ENCODE measurements at places on chromosomes 2 and 18. TPM values are rescaled to one million over a fixed set of nuclear protein-coding genes. Genes with fewer than 3 reads are reported as not detected.
A peak's percentile ranks its signal among the peaks of the same experiment; 100 is the strongest.

DNA sequence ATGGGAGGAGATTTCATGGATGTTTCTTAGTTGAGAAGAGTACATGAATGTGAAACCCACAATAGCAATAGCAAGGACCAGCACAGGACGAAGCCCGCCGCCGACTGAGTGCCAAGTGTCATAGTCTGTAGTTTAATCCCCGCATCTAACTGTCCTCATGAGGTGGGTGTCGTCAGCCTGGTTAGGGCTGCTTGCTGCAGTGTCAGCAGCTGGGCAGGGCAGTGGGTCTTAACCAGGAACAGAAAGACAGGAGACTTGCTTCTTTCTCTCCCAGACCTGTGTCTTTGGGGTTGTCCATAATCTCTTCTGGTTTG lies 146.6 kb downstream of the VAPA start:
- no peak for DNase-seq

DNA sequence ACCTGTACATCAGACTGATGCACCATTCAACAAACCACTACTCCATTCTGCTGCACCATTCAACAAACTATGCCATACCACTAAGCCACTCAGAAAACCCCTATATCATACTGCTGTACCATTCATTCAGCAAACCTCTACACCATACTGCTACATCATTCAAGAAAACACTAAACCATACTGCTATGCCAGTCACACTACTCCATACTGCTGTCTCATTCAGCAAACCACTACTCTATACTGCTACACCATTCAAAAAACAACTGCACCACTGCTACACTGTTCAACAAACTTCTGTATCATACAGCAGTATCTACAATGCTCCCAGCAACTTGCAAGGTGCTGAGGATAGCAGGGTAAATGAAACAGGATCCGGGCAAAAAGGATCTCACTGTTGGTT lies 12.9 kb upstream of the SLC1A4 start:
- DNase-seq: no peak

DNA sequence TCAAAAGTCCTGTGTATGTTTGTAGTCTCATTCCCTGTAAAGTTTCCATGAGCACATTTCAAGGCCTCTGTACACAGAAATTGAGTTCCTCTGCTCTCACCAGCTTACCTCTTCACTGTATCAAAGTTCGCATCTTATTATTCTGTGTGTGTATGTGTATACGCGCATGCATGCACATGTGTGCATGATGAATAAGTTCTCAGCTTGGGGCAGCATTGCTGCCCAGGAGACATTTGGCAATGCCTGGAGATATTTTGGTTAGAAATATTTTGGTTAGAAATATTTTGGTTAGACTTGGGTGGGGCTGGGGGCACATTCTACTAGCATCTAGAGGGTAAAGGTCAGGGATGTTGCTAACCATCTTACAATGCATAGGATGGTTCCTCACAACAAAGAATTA lies 23.4 kb downstream of the TCF7L1 start:
- no peak for DNase-seq

DNA sequence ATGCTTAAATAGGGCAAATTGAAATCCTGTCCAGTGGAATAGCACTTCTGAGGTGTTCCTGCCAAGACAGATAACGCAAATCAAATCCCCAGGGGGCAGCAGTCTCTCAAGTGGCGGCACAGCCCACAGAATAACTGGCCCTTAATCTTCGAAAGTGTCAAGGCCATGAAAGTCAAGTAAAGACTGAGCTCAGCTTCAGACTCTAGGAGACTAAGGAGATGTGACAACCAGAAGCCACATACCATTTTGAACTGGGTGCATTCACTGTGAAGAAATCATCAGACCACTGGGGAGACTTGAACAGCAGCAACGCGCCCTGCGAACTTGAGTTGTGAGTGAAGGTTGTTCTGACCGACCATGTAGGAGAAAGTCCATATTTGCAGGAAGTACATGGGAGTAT lies 66.0 kb upstream of the ASAP2 start:
- DNase-seq: no peak

GRCh38 chr18:52312346-52312745 lies 27.7 kb upstream of the DCC start:
- DNase-seq: no peak

GRCh38 chr2:2703762-2704427 lies 372.8 kb upstream of the MYT1L start:
- no peak for DNase-seq

DNA sequence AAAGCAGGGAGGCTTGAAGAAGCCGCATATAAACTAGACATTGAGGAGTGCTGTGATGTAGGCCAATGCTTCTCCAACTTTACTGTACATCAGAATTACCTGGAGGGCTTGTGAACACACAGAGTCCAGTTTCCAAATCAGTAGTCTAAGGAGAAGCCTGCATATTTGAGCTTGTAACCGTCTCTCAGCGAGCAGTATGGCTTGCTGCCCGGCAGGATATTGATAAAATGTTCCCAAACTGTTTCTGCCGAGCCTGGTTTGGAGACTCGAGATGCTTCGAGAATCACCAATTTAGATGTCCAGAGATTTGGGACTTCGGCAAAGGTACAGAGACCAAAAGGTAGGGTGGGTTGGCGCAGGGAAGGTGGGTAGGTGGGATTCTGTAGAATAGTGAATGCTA lies 11.0 kb upstream of the RAB31 start:
- no peak for DNase-seq

- DNase-seq: no peak
Measured at GRCh38 chr2:116435648-116436047, 1378.8 kb upstream of the DDX18 start.

DNA sequence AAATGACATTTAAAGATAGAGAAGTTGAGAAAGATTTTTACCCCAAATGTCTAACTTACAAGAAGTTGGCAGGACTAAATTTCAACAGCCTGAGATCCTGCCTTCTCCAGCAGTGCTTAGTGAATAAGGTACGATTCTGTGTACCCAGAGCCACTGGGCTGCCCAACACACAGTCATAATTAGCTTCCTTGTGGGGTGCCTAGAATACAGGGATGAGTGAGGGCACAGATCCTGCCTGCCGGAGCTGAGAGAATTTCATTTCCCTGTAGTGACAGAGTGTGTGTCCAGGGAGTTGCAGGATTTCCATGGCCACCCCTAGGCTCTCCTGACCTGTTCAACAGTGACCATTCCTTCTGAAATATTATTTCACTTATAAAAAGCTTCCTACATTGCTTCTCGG lies 27.0 kb downstream of the GREB1 start:
- DNase-seq: no peak

DNA sequence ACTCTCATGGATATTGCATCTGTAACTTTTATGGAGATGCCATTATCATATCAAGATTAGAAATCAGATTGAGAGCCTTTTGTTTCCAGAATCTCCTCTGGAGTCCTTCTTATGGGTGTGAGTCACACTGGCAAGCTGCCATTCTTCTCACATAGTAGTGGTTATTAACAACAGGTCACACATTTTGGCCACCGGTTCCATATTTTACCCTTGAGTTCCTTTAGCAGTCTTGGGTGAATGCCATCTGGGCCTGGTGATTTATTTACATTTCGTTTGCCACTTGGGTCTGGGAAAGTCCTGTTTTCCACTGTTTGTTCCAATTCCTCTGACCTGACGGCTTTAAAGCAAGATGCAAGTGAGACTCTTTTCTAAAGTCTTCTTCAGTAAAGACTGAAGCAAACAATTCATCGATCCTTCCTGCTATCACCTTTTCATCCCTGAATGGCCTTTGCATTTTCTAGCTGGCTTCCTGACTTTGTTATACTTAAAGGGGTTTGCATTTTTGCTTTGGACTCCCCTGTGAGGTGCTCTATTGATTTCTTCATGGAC lies 80.5 kb upstream of the CAVIN2 start:
- no peak for DNase-seq

DNA sequence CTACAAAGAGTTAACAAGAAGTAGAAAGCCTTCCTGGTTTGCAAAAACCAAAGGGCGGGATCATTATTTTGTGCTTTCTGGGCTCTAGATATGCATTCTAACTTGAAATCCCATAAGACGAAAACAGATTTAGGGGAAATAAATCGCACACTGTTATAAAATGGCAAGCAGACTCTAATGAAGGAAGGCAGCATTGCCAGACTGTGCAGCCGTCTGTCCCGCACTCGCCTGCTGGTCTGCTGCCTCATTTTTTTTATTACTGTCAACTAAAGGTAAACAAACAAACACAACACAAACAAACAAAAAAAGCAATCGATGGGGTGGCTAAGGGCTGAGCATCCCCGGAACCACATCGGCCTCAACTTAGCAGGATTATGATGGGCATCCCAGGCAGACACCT lies 24.4 kb downstream of the ZNF521 start:
- no peak for DNase-seq

GRCh38 chr2:234763002-234763873 lies 188.6 kb upstream of the SH3BP4 start:
- DNase-seq: peak; percentile 48

- DNase-seq: no peak
Measured at GRCh38 chr2:195251214-195251613, 405.8 kb upstream of the SLC39A10 start.

DNA sequence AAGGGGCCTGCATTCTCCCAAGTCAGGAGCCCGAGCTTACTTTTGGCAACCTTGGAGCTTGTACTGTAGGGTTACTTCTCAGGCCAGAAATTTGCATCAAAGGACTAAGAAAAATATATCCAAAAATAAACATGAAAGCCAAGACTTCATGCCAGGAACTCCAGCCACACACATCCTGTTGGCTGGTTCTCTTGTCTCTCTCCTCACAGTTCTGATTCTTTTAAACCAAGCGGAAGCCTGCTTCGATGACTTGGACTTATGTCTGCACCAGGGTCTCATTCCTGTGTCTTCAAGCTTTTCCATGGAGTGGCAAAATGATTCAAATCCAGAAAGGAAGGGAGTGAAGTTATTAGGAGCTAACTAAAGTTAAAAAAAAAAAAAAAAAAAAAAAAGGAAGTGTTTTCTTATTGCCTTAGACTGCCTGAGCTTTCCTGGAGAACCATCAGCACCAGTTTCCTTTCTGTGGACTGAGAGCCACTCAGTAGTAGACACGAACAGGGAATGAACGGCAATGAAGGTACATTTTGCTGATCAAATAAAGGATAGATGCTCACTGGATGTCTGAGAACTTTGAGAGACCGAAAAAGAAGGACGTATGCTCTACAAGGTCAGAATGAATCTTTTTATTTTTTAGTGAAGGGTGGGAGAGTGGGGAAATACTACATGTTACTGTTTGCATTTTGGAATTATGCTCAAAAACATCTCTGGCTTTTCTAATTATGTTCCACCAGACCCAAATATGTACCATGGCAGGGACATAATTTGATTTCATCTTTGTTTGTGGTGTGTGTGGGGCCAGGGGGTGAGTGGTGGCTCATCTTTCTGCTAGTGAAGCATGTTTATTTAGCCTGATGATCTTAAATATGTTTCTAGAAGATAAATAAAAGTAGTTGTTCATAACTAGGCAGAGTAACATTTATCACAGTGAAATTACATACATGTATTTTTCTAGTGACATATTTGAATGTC lies 86.0 kb downstream of the RAPGEF4 start:
- DNase-seq: no peak

- no peak for DNase-seq
Measured at GRCh38 chr18:39259736-39260135, 1694.1 kb upstream of the CELF4 start.

- DNase-seq: no peak
Measured at GRCh38 chr18:44280479-44280878, 400.2 kb upstream of the SETBP1 start.

DNA sequence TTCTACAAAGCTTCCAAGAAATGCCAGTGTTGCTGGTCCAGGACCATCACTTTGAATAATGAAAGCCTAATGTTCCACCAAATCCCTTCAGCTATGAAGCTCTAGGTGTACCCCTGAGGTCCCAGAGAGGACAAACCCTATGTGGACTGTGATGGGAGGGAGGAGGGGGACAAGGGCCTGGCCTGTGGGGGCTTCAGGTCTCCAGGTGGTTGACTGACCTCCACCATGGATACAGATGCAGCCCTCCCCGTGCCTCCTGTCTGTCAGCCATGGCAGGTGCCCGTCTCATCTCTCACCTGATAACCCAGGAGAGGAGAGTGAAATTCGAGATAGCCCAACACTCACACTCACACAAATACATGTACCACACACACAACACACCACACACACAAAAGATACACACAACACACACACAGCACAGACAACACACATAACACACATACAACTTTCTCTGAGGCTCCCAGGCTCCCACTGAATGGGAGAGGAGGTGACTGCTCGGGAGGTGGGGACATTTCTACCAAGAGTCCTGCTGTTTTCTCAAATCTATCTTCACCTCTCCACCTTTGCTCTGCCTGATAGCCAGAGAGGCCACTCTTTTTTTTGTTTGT lies 12.8 kb upstream of the RHOB start:
- no peak for DNase-seq

- no peak for DNase-seq
Measured at GRCh38 chr2:239108459-239108858, 260.6 kb downstream of the TWIST2 start.

DNA sequence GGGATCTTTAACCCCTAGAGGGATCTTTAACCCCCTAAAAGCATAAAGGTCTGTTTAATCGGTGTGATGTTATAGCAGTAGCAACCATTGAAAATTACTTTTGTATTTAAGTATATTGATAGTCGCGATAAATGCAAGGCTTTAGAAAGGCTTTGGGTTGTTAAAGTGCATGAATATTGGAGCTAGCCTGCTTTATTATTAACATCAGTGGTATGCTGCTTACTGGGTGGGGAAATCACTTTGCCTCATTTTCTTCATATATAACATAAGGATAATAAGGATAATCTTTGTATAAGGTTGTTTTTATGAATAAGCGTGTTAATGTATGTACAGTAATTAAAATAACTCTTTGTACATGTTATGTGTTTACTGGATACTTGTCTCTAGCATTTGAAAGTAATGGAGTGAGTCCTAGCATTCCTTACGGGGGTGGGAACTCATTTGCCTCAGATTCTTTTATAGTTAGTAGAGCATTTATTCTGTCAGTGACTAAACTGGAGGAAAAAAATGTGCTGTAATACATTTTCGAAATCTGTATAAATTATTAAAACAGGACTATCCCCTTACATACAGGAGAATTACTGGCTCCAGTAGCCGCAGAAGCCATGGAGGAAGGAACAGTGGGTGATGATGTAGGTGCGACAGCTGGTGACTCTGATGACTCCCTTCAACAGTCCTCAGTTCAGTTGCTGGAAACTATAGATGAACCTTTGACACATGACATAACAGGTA lies 122.2 kb downstream of the BIRC6 start:
- DNase-seq: no peak

MYO1B gene
- polyA plus RNA-seq: 110 TPM

MALL gene
- 0.63 TPM for polyA plus RNA-seq

TUBA4B gene
- not detected for polyA plus RNA-seq

EPHA4 gene
- polyA plus RNA-seq: 36.9 TPM

ABCG5 gene
- polyA plus RNA-seq: not detected

ZNF521 gene
- 25.9 TPM for polyA plus RNA-seq

ZC3H6 gene
- 1.5 TPM for polyA plus RNA-seq

EMILIN1 gene
- polyA plus RNA-seq: 68.3 TPM

CPO gene
- 0.12 TPM for polyA plus RNA-seq

PLCD4 gene
- 4.7 TPM for polyA plus RNA-seq

FAM168B gene
- polyA plus RNA-seq: 99.2 TPM
